ENCODE measurements at places on chromosomes 2 and 18. TPM values are rescaled to one million over a fixed set of nuclear protein-coding genes. Genes with fewer than 3 reads are reported as not detected.

DNA sequence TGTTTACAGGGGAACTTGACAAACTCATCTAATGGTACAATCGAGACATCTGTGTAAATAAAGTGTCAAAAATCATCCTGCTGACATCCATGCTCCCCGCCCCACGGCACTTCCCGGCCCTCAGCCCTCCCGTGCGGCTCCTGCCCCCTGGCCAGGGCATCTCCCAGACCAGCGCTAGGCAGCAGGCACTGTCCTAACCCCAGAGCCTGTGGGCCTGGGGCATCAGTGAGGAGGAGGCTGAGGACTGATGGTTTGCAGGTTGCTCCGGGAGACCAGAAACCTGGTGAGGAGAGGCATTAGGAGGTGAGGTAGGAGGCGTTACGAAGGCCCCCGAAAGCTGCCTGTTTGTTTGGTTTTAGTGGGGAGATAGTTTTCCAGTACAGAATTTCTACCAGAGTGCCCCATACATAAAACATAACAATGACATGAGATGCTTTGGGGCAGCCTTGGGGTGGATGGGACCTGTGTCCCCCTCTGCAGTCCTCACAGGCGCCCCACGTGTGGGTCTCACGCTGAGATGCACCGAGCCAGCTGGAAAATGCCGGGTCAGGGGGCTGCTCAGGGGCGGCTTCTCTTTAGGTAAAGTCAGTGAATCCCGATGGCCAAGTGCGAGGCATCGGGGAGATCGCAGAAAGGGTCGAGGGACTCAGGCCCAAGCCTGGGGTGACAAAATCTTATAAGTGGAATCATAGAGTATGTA lies 114.2 kb downstream of the RTP5 start:
- no peak for DNase-seq
- no peaks in the 10 kb centered on the region for H3K27me3 ChIP-seq
- no peak overlapping the region for H3K27ac ChIP-seq
- peaks cover 3% of the 10 kb centered on the region for H3K36me3 ChIP-seq
- peaks cover 8% of the 10 kb centered on the region for H3K4me1 ChIP-seq

DNA sequence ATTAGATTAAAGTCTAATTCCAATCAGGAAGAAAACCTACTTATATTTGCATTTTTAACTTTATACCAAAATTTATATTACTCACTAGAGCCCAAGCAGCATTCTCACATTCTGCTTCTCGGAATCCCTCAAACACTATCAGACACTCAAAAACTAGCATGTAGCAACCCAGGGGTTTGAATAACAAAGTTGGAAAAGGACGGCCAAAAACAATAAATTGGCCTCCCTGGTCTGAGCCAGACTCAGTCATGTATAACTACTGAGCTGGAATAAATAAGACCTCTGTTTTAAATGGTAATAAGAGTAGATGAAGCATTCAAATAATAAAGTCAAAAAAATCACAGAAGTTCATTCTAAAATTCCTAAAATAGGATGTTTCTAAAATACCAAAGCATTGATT lies 290.9 kb downstream of the IRS1 start:
- no peaks in the 10 kb centered on the region for H3K4me1 ChIP-seq
- H3K4me3 ChIP-seq: no peak overlapping the region
- H3K27me3 ChIP-seq: peaks cover 12% of the 10 kb centered on the region
- H3K36me3 ChIP-seq: no peaks in the 10 kb centered on the region
- no peak overlapping the region for H3K27ac ChIP-seq
- no peak for DNase-seq

DNA sequence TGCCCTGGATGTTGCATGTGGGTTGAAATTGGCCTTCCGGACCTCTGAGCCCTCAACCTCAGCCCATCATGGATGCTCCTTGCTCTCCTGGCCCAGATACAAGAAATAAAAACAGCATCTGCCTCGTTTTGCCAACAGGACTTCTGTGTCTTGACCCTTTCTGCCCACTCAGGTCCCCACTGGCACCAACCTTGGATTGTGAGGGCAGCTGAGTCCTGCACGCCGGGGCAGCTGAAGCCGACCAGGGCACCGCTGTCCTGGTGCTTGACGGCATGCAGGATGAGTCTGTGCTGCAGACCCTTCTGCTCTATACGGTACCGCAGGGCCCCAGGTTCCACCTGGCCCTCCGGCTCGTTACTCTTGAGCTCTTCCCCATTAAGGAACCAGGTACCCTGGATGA lies 4.7 kb downstream of the OBSL1 start:
- no peaks in the 10 kb centered on the region for H3K4me1 ChIP-seq
- H3K36me3 ChIP-seq: no peaks in the 10 kb centered on the region
- H3K4me3 ChIP-seq: no peak overlapping the region
- H3K27me3 ChIP-seq: peaks cover 33% of the 10 kb centered on the region
- DNase-seq: no peak

GRCh38 chr2:135947483-135947882 lies 37.9 kb downstream of the DARS1 start:
- no peak for DNase-seq
- H3K4me3 ChIP-seq: no peak overlapping the region
- H3K36me3 ChIP-seq: peaks cover 50% of the 10 kb centered on the region

Gene MYO7B
- total RNA-seq: 0.62 TPM

- no peak overlapping the region for H3K4me3 ChIP-seq
- H3K27ac ChIP-seq: no peak overlapping the region
- no peak for DNase-seq
- no peaks in the 10 kb centered on the region for H3K36me3 ChIP-seq
Observed at GRCh38 chr18:22688877-22689496, 244.1 kb upstream of the RBBP8 start.

DNA sequence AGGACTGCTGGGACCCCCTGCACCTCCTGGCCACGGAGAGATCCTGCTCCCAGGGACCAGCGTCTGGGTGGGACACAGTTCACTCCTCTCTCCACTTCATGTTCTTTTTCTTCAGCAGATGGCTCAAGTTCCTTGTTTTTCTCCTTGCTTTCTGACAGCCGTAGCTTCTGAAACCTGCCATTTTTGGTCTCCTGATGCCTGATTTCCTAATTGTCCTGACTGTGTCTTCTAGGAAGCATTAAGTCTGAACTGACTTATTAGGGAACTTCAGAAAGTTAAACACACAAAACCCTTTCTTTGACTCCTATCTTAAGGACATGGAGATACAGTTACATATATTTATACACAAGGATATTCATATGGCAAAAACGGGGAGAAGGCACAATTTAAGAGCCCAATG lies 22.7 kb downstream of the CNNM4 start:
- no peak overlapping the region for H3K27ac ChIP-seq
- H3K36me3 ChIP-seq: no peaks in the 10 kb centered on the region
- peaks cover 3% of the 10 kb centered on the region for H3K4me1 ChIP-seq

DNA sequence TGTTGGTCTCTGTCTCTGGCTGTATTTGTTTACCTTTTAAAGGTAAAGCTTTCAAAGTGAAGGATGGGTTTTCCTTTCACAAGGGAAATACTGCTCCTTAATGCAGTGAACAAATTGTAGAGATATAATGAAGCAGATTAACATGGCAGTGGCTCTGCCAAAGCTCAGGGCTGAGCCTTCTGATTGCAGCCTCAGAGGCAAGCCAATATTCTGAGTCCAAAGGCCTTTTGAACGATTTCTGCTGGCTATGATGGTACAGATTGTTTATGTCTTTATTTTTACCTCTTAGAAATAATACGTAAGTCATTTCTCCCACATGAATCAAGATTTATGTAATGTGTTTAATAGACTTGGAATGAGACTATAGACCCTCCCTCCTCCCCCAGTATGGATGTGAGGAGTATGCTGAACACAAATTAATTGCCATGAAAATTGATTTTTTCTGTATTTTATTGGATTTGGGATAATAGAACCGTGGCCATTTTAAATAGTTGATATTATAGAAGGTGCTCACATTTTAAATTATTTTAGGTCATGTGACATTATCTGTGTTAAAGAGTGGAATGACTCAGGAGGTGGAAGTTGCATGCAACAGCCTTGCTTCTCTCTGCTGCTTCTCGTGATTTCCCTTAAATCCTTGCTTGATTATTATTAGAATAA lies 772 bp downstream of the SCN2A start:
- no peaks in the 10 kb centered on the region for H3K4me1 ChIP-seq
- DNase-seq: no peak
- H3K36me3 ChIP-seq: no peaks in the 10 kb centered on the region
- H3K4me3 ChIP-seq: no peak overlapping the region
- H3K27ac ChIP-seq: no peak overlapping the region
- H3K27me3 ChIP-seq: no peaks in the 10 kb centered on the region

DNA sequence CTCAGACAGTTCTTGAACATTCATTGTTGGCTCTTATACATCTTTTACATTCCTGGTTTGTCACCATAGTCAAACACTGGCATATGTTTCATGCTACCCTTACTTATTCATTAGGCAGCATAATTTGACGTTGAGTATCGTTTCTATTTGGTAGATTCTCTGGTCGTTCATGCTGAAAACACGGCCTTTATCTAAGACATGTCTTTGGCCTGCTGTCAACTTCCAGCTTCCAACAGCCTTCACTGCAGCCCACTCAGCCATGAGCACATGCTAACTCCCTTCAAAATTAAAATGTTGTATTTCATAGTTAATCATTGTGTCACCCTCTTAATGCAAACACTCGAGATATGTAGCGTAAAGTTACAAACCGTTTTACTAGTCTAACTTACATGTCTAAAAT lies 493.0 kb upstream of the NRP2 start:
- H3K4me1 ChIP-seq: peaks cover 2% of the 10 kb centered on the region
- no peak for DNase-seq
- H3K36me3 ChIP-seq: no peaks in the 10 kb centered on the region
- no peaks in the 10 kb centered on the region for H3K27me3 ChIP-seq
- no peak overlapping the region for H3K27ac ChIP-seq

- H3K4me3 ChIP-seq: no peak overlapping the region
- no peak for DNase-seq
- peaks cover 5% of the 10 kb centered on the region for H3K4me1 ChIP-seq
- H3K36me3 ChIP-seq: no peaks in the 10 kb centered on the region
- H3K27ac ChIP-seq: no peak overlapping the region
Observed at GRCh38 chr2:170218456-170218855, 40.5 kb downstream of the MYO3B start.

Gene ACVR1C
- 0.99 TPM for total RNA-seq

Gene TTLL4
- 36.7 TPM for total RNA-seq

DNA sequence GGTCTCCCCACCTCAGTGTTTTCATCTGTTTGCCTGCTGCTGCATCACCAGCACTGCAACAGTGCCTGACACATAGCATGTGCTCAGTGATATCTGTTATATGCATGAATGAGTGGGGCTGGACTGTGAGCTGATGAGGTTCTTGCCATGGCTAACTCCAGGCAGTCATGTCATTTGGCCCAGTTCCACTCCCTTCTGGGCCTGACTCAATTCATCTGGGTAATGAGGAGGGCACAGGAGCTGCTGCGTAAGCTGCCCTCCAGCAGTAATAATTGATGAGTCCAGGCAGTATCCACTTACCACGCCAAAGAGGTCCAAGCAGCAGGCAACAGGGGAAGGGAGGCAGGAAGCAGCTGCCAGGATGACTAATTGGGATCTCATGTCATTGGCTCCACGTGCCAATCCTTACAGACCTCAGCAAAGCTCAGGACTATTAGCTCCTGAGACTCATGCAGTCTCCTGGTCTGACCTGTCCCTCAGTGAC lies 34.1 kb upstream of the MAT2A start:
- no peak overlapping the region for H3K27ac ChIP-seq
- H3K36me3 ChIP-seq: no peaks in the 10 kb centered on the region
- no peak for DNase-seq
- no peaks in the 10 kb centered on the region for H3K4me1 ChIP-seq
- H3K27me3 ChIP-seq: no peaks in the 10 kb centered on the region

DNA sequence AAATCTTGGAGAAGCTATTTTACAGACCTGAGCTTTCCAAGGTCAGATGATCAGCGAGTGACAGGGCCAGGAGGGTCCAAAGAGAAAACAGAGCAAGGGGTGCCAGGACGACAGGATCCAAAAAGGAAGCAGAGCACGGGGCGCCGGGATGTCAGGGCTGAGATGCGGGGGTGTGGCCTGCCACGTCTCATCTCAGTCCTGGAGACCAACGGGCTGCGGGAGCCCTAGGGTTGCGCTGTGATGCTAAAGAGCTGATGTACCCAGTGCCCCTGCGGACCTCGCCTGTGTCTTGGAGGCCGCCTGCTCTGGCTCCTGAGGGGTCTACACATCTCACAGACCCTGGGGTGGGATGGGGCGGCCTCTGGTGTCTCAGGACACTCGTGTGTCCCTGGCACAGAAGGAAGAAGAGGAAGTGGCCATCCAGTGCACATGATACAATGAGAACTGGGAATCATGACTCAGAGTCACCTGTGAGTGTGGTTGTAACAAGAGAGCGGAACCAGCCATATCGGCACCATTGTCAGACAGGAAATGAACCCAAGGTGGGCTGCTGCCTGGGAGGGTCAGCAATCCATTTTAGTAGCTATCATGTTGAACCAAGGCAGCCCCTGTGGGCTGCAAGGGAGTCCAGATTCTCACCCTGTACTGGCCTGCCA lies 97.8 kb downstream of the MYT1L start:
- peaks cover 3% of the 10 kb centered on the region for H3K27me3 ChIP-seq
- no peaks in the 10 kb centered on the region for H3K36me3 ChIP-seq
- no peaks in the 10 kb centered on the region for H3K4me1 ChIP-seq
- H3K27ac ChIP-seq: no peak overlapping the region
- no peak overlapping the region for H3K4me3 ChIP-seq
- no peak for DNase-seq

DNA sequence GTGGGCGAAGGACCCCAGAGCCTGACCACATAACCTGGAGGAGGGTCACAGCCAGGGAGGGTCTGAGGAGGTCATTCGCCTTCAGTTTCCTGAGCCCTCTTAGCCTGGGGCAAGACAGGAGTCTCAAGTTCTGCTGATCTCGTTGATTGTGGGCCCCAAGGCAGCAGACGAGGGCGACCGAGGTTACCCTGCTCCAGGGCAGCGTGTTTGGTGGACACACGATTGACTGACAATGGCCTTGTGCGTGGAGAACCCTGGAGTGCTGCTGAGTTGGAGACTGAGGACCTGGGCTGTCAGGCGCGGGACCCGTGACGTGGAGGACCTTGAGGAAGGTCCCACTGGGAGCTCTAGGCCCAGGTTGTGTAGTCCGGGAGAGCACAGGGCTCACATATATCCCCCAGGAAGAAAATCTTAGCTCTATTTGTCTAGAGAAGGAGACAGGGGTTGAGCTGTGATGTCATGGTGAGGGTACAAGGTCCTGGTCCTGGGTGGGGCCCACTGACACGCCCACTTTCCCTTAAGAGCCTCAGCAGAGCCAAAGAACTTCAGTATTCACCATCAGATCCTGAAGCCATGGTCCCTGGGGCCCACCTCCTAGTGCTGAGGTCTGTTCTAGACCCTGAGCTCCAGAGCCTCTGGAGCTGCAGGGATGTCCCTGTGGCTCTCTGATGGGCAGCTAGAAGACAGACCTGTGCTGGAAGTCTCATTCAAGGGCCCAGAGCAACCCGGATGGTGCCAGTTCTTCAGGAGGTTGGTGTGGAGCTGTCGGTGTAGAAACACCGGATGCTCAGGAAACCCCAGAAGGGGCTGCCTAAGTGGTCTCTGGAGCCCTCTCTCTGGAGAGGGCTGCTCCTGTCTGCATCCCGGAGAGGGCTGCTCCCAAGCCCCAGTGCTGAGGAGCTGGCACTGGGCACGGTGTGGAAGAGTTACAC lies 53.1 kb downstream of the DYSF start:
- H3K4me1 ChIP-seq: peaks cover 2% of the 10 kb centered on the region
- no peaks in the 10 kb centered on the region for H3K36me3 ChIP-seq
- H3K4me3 ChIP-seq: no peak overlapping the region
